ENCODE measurements at places on chromosomes 1 and 21.

GRCh38 chr1:113787663-113788062, 24.6 kb downstream of the RSBN1 start:
- DNase-seq, result no peak

- no peak for DNase-seq
These were observed 25.5 kb downstream of the CAPN9 start for GRCh38 chr1:230772457-230773395.

DNA sequence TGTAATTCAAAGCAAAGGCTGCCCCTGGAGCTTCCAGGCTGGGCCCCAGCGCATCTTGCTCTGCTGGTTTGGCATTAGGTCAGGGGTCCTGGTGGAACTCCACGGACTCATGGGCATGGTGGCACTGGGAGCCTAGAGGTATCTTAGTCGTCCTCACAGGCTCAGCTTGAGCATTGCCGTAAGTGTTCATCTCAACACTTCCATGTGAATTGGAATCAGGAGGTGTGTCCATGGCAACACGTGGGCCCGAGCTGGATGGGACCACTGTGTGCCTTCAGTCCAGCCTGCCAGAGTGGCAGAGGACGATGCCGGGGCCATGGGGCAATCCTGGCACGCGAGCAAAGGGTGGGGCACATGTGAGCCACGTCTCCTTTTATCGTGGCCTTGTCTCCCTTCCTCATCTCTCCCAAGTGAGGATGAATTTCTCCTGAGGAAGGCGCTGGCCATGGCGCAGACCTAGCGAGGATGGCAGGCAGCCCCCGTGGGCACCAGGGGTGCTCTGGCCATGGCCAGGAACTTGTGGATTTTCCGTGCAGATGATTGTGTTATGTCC, 47.0 kb downstream of the AGPAT3 start:
- DNase-seq, result no peak

- DNase-seq, result no peak
These were observed 22.9 kb downstream of the TCP10L start for GRCh38 chr21:32562426-32562825.

GRCh38 chr1:6167391-6168303, 12.5 kb downstream of the CHD5 start:
- no peak for DNase-seq

DNA sequence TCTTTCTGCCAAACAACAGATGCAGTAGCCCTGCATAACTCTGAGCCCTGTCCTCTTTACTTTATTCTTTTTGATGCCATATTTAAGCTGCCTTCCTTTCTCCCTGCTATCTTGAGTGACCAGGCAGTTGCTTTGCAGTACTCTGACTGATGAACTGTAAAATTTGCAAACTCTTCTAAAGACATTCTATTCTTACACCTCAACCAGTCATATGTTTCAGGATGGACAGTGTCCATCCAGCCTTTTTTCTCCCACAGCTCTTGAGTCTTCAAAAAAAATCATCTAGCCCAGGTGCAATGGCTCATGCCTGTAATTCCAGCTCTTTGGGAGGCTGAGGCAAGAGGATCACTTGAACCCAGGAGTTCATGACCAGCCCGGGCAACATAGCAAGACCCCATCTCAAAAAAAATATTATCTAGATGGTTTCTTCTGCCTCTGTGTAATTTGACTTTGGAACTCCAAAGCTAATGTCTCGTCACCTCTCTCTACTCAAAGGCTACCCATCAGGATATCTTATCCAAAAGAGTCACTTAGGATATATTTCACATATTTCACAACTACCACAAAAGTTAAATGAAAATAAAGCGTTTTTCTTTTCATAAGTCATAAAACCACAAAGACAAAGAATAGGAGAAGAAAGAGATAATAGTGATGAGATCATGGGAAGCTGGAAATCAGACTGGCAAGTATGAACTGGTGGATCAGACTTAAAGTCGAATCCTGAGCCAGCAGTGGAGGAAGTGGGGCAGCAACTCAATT, 54.6 kb upstream of the IPO9 start:
- no peak for DNase-seq

Data from activated T-cell treated with anti-CD3 and anti-CD28 coated beads, Interleukin-2, amount 50 U/mL, for 24 hours (primary cell).